PC-3 (cell line): ENCODE measurements at places on chromosomes 7 and 10. TPM values are rescaled to one million over a fixed set of nuclear protein-coding genes. Genes with fewer than 3 reads are reported as not detected.

The GDF2 gene
- total RNA-seq = not detected in 2 replicates

The CLDN12 gene
- 12.7 and 14.7 TPM in 2 replicates for total RNA-seq

The HOXA6 gene
- total RNA-seq = 6.9 and 8.3 TPM in 2 replicates

The SLC18A2 gene
- not detected in 2 replicates for total RNA-seq

The ARL4A gene
- total RNA-seq = 23.7 and 25.1 TPM in 2 replicates

The VAX1 gene
- 0.12 and 0.98 TPM in 2 replicates for total RNA-seq

The HABP2 gene
- total RNA-seq = not detected in 2 replicates

The LRRC4 gene
- 0.26 TPM in 1 of 2 replicates, not detected in the other for total RNA-seq

The ZNF783 gene
- total RNA-seq = 6.9 and 7.0 TPM in 2 replicates

The PPP1R3A gene
- total RNA-seq = not detected in 2 replicates

The RELN gene
- total RNA-seq = 8.0 and 15.8 TPM in 2 replicates

The CHRM2 gene
- not detected in 2 replicates for total RNA-seq

The COL17A1 gene
- 1.2 and 1.6 TPM in 2 replicates for total RNA-seq

The VIPR2 gene
- not detected in 2 replicates for total RNA-seq

The C10orf90 gene
- 0.18 and 2.0 TPM in 2 replicates for total RNA-seq

The ANKRD61 gene
- total RNA-seq = 0.23 and 0.26 TPM in 2 replicates

The ANKRD22 gene
- 5.0 and 6.2 TPM in 2 replicates for total RNA-seq

The UCMA gene
- total RNA-seq = not detected in 2 replicates

The PRKAR2B gene
- total RNA-seq = 0.29 and 1.5 TPM in 2 replicates

The FAM25C gene
- total RNA-seq = not detected in 2 replicates

The CRHR2 gene
- total RNA-seq = not detected in 2 replicates

The NPSR1 gene
- not detected in 2 replicates for total RNA-seq

The ADCY1 gene
- total RNA-seq = 3.1 and 3.4 TPM in 2 replicates

The PRLHR gene
- not detected in 2 replicates for total RNA-seq

The FAM3C gene
- 37.7 and 37.9 TPM in 2 replicates for total RNA-seq

The CCDC3 gene
- not detected in 2 replicates for total RNA-seq

The MET gene
- 109 and 118 TPM in 2 replicates for total RNA-seq

The TBRG4 gene
- total RNA-seq = 107 and 139 TPM in 2 replicates

The GNAT3 gene
- total RNA-seq = not detected in 2 replicates

The RBP3 gene
- not detected in 2 replicates for total RNA-seq

The FOXK1 gene
- total RNA-seq = 13.2 and 22.8 TPM in 2 replicates

The ANXA8 gene
- 0.69 and 1.1 TPM in 2 replicates for total RNA-seq

The NXPH1 gene
- not detected in 2 replicates for total RNA-seq

The ACSM6 gene
- total RNA-seq = not detected in 2 replicates

The CLDN3 gene
- 51.6 and 70.7 TPM in 2 replicates for total RNA-seq

The HGF gene
- 0.15 TPM in 1 of 2 replicates, not detected in the other for total RNA-seq

The TMEM140 gene
- 0.52 TPM in 1 of 2 replicates, not detected in the other for total RNA-seq

The LRGUK gene
- total RNA-seq = 1.0 TPM in 2 replicates

The PARG gene
- 85.4 and 89.7 TPM in 2 replicates for total RNA-seq

The AZGP1 gene
- 0.18 TPM in 1 of 2 replicates, not detected in the other for total RNA-seq

The CPA5 gene
- total RNA-seq = 1.3 TPM in 1 of 2 replicates, not detected in the other
